ENCODE measurements at places on chromosomes 6 and 20.

DNA sequence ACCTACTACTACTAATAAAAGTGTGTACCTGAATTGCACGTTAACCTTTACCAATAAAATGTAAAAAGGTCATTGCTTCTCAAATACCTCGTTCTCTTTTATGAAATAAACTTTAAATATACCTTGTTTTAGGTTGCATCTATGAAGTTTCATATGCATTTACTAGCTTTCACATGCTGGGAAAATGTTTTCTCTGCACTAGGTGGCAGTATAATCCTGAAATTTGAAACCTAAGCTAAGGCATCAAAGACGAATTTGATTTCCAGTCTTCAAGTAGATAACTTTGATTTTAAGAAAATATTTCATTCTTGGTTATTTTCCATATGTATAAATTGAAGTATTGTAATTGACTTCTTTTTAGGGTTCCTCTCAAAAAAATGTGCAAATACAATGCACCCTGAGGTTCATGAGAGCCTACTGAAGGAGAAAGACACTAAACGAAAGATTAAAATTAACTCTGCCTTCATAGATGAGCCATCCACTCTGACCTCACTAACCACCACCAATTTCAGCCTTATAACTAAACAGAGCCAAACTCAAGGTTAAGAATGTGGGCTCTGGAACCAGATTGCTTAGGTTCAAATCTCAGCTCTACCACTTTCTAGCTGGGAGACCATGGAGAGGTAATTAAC is 7.3 kb upstream of the COL9A1 start:
- no peak for DNase-seq

DNA sequence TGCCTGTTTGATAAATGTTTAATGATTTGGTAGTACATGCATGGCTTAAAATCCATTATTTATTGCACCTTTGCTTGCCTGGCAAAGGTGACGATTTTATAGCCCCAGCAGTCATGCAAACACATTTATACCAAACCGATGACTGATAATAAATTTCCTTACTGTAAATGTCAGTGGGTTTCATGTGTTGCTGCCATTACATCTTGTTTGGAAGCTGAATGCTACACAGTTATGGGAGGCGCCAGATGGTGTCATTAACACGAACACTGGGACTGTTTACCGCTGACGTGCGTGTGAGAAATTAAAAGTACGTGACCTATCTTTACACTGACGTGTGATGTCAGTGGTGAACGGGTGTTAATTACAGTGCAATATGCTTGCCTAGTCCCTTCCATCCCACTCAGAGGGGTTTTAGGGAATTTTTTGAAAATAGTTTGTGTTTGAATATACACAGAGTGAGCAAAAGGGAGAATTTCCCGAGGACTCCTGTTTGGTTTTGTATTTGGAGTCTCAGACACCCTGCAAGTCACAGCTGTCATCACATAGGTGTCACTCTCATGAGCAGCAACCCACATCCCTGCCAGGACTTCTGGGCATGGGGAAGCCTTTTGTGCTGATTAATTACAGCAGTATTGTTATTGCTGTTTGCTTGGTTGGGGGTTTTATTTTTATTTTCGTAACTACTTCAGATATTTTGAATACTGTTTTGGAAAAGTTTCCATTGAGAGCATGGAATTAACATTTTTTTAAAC is 151.8 kb upstream of the INSM1 start:
- no peak for DNase-seq

DNA sequence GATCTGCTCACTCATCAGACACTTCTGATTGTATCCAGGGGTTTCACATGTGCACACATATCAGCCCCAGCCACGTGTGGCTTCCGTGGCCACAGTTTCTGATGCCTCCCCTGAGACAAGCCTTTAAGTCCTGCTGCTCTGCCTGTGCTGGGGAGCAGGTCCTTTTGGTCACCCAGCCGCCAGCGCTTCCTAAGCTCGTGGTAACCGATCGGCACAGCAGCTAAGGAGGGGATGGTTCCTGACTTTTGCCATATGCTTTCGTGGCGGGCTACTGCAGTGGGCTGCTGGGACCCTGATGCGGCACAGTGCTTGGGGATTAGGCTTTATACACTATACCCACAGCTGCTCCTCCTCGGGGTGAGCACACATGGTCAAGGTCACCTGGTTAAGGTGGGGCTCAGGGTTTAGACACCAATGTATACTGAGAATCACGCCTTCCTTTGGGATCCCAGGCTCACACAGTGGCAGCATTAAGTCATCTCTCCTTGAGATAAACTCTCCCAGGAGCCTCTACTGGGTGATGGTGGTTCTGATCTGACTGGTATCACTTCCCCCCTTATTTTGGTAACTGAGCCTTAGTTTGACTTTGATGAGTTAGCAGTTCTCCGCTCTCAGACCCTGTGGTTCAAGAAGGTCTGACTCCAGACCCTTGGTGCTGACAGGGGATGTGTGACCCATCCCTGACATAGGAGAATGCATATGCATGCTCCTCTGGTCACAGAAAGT is 85.9 kb upstream of the KCNG1 start:
- DNase-seq: no peak

DNA sequence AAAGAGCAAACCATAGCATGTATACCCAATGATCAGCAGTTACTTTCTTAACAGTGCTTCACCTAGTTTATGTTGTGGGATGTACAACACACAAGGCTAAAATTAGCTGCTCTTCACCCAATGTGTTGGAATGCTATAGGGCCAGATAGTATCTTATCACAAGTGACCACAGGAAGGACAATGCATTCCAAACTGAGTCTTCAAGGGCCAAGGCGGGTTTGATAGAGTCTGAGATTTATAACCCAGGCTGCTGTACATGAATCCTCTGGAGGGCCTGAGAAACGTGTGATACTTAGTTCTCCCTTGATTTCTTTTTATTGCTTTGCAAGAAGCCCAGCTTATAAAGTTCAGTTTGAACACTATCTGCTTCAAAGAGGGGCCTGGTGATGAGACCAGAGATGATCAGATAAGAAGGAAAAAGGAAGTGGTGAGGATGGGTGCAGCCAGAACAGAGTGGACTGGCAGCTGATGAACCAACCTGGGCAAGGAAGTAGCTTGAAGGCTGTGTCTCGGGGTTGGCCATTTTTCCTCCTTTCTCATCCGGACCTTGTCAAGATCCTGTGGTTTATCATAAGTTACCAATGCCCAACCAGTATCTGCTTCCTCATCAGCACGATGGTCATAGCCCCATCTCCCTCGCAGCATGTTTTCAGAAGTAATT is 62.2 kb upstream of the BMP2 start:
- no peak for DNase-seq

- no peak for DNase-seq
These were observed 126.7 kb downstream of the RTN4IP1 start for GRCh38 chr6:106502559-106502958.

- no peak for DNase-seq
These were observed 139.6 kb upstream of the RNF24 start for GRCh38 chr20:4154958-4155411.

GRCh38 chr20:61662968-61663331 is 402.7 kb downstream of the TAF4 start:
- no peak for DNase-seq

GRCh38 chr20:61723529-61724257 is 342.0 kb downstream of the TAF4 start:
- DNase-seq: no peak

- no peak for DNase-seq
These were observed 3.6 kb downstream of the MYCT1 start for GRCh38 chr6:152701081-152701862.

DNA sequence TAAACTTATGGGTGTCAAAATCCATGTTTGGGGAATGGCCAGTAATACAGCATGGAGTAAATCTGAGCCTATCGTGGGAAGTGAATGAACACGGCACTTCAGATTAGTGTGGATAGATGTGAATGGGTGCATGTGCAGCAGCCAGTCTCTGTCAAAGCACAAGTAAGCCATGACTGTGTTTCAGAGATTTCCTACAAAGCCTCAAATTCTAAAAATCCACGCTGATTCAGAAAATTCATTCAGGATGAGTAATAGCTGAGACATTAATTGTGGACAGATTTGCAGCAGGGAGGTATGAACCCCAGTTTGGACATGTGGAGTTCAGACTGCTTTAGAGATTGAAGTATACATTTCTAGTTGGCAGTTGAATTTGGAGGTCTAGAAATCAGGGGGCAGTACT is 115.1 kb downstream of the QKI start:
- no peak for DNase-seq
